ENCODE measurements at places on chromosomes 7 and 10.

DNA sequence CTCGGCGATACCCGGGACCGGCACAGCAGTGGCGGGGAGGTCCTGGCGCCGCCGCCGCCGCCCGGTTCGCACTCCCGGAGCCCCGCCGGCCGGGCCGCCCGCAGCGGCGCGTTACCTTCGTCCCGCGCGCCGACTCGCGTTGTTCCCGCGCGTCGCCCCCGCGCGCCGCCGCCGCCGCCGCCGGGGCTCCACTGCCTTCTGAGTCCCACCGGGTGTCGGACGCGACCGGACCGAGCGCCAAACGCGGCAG, at the start of gene EZH2:
Gene EZH2, minus strand, starts transcription at position 243 of the 250 bp plus-strand sequence. CDS start 36,993 bp downstream, outside the sequence.
- no peak for DNase-seq

DNA sequence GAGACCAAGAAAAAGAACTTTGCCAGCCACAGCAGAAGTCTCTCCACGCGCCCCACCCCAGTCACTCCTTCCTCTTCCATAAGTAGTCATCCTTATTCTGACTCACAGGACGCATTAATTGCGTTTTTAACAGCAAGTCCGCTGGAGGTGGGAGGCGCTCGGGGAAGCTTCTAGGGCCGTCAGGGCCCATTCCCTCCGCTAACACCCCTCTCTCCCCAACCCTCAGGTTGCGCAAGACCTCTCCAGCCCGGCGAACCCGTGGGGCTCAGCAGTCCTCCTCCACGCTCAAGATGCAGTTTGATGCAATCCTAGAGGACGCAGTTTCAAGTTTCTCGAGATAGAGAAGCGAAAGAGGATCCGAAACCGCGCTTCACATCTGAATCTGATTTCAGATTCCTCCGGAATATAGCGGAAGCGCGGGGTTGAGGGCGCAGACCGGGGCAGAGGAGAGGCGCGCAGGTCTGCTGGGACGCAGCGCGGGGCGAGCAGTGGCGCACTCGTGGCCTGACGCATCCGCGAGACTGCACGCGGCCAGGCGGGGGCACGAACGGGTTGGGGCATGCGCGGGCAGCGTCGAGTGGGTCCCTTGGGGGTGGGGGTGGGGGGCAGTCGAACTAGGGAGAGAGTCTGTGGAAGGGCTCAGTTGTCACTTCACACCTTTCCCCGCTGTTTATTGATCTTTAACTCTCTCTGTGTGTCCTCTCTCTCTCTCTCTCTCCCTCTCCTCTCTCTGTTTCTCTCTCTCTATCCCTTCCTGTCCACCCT, 37.8 kb upstream of the PSAP start:
- DNase-seq = peak; percentile 45

- DNase-seq = no peak
These were observed 25.1 kb downstream of the DPY19L1 start for GRCh38 chr7:35012160-35012559.

DNA sequence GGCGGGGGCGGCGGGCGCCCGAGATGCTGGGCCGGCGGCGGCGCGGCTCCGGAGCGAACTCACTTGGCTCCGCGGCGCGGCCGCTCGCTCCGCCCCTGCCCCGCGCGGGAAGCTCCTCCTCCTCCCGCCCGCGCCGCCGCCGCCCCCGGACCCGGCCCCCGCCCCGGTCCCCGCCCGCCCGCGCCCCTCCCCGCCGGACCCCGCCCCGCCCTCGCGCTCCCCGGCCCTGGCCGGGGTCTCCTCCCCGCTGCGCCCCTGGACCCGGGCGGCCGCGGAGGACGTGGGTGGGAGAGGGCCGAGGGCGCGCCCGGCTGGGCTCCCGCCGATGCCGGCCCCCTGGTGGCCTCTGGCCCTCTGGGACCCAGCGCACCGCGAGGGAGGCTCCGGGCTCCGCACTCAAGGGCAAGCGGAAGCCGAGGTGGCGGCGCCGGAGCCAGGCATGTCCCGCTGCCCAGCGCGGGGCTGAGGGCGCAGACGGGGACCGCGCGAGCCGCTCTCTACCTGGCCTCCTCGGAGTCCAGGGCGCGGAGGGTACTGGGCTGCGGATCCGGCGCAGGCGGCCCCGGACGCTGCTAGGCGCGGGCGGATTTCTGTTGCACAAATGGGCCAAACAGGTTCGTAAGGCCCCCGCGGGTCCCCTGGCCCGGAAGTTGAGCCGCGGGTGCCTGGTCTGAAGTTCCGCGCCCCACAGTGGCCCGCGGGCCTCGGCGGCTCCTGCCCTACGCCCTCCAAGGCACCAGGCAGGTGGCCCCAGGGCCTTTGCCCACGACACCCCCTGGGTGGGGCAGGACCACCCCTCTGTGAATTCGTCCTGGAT, at the start of gene TCERG1L:
Gene TCERG1L, minus strand, starts transcription at position 61 of the 817 bp plus-strand sequence. CDS start 86 bp downstream, outside the sequence.
- no peak for DNase-seq

- DNase-seq = no peak
These were observed 189.3 kb downstream of the MAD1L1 start for GRCh38 chr7:2043316-2044039.

- DNase-seq = no peak
These were observed 11.8 kb downstream of the WDFY4 start for GRCh38 chr10:48696535-48696873.

DNA sequence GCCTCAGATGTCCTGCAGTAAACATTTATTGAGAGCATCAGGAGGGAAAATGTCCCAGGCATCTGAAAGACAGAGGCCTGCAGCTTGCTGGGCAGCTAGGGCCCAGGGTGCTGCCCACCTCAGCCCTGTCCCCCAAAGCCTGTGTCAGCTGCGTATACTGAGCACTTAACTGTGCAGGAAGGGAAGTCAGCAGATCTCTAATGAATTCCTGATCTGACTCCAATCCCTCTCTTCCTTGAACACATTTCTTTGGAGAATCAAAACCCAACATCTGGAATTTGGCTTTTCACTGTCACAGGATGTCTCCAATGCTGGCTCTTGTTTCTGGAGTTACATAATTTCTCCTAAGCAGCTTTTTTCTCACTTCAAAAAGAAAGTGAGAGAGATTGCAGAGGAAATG, 364.7 kb upstream of the NFE2L3 start:
- DNase-seq = no peak

GRCh38 chr7:114026486-114027089, 107.8 kb upstream of the PPP1R3A start:
- peak; percentile 72 for DNase-seq

DNA sequence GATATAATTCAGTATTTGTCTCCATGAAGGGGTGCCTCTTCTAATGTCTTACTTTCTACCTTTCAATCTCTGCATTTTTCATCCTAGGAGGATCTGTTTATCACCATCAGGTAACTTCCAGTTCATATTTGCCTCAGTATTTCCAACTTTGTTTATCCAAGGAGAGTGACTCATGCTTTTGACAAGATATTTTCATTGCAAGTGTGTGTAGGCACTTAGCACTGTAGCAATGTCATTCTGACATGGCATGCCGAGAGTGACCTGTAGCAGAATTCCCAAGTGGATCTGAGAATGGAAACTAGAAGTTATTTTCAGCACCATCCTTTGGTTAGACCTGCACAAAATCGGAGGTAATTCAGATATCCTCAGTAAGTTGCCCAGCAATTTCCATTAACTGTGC, 129.9 kb downstream of the INHBA start:
- no peak for DNase-seq

DNA sequence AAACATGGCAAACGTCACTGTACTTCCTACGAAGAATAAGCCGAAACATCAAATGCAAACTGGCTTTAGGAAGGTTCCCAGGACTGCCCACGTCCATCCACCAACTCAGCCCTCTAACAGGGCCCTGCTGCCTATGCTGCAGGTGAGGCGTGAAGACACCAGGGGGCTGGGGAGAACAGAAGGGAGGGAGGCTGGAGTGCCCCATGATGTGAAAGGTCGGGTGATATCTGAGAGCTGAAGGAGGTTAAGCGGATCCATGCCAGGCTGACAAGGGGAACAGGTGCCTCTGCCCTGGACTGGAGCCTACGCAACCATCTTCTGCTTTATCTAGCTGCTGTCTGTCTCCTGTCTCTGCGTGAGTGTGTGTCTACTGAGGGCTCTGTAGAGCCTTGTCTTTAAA, 40.2 kb upstream of the ATP6V0A4 start:
- DNase-seq = no peak

GRCh38 chr7:21851559-21851967, 94.1 kb downstream of the CDCA7L start:
- no peak for DNase-seq

DNA sequence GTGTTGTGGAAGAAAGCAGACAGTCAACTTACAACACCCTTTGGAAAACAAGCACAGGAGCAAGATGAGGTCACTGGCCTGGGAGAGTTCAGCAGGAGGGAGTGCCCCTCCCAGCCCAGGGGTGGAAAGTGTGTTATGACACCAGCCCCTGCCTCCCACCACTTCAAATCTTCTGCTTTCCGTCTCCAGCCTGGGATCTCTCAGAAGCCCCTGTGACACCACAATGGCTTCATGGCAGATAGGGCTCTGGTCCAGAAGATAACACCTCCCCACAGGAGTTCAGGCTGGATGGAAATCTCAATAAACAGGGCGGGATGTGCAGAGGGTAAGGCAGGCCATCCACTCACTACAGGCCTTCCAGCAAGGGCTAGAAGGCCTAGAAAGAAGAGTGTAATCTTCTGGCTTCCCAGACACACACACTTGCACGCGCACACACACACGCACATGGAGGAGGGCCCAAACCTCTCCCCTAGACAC, 48.7 kb upstream of the ZMIZ1 start:
- no peak for DNase-seq

DNA sequence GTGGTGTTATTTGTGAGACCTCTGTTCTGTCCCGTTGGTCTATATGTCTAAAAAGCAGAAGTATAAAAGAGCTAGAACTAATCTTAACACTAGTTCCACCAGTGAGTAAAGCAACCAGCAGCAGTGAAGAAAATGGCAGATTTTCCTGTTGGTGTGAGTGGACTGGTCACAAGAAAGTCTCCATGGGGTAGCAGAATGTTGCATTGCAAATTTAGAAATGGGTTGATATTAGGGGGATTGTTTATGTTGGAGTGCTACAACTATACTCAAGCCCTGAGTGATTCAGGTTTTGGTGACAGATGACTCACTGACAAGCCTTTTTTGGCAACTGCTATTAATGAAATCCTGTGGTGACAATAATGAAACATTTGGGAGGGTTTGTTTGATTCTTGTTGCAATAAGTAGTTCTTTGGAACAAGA, 5.6 kb downstream of the AVL9 start:
- no peak for DNase-seq

DNA sequence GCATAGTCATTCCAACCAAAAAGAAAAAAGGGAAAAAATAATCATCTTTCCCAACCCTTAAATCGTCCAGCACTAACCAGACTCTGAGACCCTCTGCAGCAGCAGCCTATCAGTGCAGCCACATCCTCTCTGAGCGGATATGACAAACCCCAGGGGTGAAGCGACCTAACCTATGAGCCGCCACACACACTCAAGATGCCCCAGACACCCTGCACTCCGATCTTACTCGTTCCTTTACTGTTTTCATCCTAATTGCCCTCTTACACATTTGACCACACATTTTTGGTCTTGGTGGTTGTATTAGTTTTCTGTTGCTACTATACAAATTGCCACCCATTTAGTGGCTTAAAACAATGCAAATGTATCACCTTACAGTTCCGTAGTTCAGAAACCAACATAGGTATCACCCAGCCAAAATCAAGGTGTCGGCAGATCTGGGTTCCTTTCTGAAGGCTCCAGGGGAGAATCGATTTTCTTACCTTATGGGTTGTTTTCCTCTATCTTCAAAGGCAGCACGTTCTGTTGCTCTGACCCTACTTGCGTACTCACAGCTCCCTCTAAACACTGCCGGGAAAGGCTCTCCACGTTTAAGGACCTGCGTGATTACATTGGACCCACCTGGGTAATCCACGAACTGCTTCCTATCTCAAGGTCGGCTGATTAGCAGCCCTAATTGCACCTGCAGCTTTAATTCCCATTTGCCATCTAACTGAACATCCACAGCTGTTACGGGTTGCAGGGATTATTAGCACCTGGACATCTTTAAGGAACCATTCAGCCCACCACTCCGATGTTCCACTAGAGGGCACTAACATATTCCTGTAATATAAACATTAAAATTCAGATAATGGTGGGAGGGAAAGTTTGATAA, 37.3 kb upstream of the PRSS1 start:
- DNase-seq = peak; percentile 36

GRCh38 chr10:111077785-111078504, 1.1 kb downstream of the ADRA2A start:
- DNase-seq = no peak

GRCh38 chr10:132650611-132651250, 113.1 kb downstream of the INPP5A start:
- no peak for DNase-seq

- DNase-seq = peak; percentile 39
These were observed 21.1 kb upstream of the HBP1 start for GRCh38 chr7:107147464-107148393.

- DNase-seq = no peak
These were observed 49.7 kb downstream of the FAM241B start for GRCh38 chr10:69679736-69680135.

DNA sequence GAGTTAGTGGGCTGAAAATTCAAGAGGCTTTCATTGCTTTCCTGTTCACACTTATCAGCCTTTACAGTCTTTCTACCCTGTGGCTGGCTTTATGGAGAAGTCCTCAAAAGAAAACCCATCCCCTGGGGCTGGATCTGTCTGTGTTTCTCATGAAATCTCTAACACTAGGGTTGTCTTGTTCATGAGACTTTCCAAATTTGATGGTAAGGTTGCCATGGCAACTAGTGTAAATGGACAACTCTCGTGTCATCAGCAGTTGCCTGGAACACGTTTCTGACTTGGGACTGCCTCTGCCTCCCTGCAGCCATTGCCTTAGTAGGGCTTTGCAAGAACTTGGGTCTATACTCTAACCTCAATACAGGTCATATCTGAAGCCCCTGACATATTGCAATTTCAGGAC, 35.8 kb upstream of the PLPP4 start:
- DNase-seq = no peak

GRCh38 chr10:30553018-30553625, 76.4 kb downstream of the LYZL2 start:
- DNase-seq = no peak

DNA sequence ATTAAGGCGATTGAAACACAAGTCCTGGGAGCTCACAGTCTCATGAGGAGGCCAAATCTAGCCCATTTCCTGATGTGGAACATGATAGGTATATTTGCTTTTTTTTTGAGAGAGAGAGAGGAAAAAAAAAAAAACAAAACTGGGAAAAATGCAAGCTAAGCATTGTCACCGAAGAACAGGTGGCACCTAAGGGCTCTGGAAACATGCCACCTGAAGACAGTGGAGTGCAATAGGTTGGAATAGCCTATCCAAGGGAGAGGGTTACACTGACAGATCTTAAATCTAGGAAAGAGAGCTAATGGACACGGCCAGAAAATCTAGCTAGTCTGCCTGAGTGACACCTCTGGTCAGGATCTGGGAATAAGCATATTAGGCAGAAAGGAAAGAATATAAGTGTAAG, 110.2 kb downstream of the SRI start:
- DNase-seq = no peak
